ENCODE measurements at places on chromosomes 3 and 15.

DNA sequence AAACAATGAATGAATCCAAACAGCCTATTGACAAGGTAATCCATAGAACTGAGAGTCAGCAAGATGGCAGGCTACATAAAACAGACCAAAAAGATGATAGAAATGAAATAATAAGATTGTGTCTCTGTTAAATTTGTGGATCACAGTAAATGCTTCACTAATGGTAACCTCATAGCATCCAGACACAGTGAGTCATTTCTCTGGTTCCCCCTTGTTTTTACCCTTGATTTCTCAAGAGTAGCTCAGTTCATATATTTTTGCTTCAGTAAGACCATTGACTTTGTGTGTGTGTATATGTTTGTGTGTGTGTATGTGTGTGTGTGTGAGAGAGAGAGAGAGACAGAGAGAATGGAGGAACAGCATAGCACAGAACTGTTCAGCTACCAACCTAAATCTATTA lies 546.9 kb downstream of the RBMS3 start:
- DNase-seq: no peak

- DNase-seq: no peak
Observed at GRCh38 chr3:98884675-98885371, 16.7 kb downstream of the DCBLD2 start.

DNA sequence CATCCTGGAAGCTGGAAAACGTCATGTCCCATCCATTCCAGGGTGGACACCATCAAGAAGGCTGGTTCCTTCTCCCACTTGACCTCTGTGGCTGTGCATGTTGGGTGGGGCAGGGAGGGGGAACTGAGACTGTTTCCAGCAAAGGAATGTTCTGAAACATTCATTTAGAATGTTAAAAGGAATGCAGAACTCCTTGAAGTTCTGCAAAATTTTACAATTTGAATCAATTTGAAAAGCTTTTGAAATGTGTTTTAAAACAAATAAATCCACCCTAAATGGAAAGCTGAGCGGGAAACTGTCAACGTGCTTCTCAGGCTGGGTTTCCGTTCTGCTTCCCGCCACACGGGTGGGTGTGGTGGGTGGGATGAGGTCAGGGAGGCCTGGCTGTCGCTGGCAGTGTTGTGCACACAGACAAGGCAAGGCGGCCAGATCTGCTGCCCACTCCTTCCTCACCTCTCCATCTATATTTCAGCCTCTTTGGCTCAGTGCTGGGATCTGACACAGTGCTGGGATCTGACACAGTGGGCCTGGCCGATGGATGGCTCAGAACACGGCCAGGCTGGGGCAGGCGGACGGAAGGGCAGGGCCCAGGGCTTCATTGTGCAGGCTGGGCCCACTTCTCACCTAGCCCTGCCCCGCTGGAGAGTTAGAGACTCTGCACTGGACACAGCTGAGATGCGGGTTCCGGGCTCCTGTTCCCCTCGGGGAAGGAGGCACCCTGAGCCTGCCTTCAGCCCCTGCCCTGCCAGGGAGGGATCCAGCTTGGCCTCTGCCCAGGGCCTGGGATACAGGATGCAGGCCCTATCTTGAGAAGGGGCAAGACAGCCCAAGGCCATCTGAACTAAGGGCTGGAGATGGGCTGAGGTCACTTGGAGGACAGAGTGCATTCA lies 110.4 kb downstream of the TMEM266 start:
- DNase-seq: no peak

DNA sequence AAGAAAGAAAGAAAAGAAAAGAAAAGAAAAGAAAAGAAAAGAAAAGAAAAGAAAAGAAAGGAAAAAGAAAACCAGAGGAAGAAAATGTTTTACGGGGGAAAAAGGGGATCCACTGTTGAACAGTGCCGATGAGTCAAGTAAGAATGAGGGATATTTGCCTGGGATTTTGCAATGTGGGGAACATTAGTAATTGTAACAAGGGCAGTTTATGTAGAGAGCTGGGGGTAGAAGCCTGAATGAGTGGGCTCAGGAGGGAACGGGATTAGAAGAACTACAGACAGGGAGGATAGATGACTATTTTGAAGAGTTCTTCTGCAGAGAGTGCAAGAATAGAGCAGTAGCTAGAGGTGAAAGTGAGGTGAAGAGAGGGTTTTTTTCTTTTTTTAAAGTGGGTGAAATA lies 28.7 kb downstream of the GATM start:
- no peak for DNase-seq

DNA sequence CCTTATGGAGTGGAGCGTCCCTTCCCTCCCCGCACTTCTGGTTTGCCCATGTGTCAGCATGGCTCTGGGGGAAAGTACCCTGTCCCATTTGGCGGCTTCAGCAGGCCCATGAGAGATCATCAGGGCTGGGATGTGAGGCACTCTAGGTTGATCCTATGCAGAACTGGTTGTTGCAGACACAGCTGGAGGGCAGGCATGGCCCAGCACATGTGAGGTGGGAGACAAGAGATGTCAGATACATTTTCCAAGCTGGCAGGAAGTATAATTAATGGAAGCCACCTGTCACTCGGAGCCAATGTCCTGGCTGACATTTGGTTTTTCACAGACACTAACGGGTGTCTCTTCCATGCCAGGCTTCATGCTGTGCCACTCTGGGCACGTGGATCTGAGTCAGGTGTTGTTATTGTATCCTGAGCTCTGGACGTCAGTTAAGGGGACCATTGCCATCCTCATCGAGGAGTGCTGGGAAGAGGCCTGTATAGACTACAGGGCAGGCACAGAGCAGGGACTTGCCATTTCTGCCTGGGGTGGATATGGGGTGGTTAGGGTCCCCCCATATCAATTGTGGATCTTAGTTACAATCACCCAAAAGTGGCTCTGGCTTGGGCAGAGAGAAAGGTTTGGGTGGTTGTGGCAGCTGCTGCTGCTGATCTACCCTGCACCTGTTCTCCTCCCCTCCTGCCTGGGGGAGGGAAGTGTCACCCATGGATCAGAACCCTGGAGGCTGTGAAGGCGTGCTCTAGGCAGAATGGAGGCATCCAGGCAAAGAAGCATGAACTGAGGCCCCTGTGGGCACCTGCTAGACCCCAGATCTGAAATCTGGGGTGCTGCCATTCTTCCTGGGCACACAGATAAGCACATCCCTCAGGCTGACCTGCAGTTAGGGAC lies 140.7 kb downstream of the FBLN2 start:
- DNase-seq: no peak

DNA sequence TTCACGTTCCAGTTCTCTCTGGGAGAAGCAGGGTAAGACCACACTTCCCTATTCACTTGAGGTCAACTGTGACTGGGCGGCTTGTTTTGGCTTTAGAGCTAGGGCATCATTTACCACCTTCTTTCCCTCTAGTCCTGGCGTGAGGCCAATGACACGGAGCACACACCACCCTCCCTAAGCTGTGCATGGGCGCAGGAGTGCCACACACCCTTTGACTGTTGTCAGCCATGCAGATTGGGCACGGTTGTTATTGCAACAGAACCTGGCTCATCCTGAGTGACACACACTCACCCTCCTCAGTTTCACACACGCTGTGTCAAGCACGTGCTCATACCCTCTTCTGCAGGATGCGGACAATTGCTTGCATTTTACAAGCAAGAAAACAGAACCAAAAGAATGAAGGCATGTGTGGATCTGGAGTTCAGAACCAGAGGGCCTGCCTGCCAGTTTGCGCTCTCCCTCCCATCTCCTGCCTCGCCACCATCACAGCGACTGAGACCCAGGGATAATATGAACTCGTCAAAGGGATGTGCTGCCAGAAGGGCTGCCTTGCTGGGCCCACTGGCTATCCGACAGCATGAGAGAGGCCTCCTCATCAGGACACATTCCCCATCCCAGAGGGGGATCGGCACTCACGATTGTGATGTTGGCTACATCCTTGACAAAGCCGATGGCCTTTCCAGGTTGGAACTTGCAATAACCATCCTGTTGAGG lies 17.6 kb downstream of the CTSH start:
- DNase-seq: no peak

DNA sequence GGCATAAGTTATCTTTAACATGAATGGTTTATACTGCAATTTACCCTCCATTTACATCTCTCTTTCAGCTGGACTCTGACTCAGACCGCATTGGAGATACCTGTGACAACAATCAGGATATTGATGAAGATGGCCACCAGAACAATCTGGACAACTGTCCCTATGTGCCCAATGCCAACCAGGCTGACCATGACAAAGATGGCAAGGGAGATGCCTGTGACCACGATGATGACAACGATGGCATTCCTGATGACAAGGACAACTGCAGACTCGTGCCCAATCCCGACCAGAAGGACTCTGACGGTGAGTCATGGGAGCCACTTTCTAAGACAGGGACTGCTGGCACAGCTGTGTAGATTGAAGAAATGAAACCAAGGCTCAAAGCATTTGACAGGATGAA lies 11.6 kb downstream of the THBS1 start:
- no peak for DNase-seq

DNA sequence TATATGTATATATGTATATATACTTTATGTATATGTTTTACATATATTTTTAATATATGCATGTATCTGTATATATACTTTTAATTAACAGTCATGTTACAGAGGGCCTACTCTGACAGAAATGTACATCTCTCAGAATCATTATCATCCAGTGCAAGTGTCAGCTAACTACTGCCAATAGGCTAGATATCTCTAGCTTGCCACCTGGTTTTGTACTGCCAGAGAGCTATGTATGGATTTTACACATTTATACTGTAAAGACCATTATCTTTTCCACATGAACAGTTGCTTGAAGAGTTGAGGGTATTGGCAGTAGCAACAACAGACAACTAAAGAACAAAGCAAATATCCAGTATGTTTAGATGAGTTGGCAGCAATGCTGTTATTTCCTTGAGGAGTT lies 99.7 kb upstream of the VGLL3 start:
- no peak for DNase-seq

DNA sequence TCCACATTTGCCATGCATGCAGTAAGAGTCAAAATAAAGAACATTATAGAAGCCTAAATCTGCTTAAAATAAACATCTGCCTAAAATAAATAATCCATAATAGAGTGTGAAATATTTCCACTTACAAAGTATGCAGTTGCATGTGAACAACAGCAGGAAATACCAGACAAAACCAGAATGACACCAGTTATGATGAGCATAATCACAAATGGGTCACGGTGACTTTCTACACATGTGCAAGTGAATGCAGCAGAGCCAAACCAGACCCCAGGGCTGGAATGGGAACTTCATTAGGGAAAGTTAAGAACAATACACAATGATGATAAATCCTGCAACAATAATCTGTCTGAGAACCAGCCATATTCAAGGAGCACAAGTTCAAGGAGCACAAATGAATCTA lies 615.5 kb downstream of the ROBO2 start:
- no peak for DNase-seq

DNA sequence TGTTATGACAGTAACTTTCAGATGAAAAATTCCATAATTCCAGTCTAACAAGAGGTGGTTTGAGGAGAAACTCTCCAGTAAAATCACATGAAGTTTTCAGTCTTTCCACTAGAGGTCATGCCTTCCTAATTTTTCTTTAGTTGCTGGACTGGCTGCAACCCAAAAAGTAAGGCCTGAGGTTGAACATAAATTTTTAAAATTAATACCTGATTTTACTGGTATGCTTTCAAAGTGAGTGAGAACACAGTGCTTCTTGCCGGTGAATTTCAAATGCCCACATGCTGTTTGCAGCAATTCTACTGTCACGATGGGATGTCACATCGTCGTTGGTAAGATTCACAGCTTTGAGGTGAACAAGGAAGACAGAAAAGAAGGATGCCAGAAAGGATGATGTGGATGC lies 89.0 kb upstream of the FGF12 start:
- DNase-seq: no peak

DNA sequence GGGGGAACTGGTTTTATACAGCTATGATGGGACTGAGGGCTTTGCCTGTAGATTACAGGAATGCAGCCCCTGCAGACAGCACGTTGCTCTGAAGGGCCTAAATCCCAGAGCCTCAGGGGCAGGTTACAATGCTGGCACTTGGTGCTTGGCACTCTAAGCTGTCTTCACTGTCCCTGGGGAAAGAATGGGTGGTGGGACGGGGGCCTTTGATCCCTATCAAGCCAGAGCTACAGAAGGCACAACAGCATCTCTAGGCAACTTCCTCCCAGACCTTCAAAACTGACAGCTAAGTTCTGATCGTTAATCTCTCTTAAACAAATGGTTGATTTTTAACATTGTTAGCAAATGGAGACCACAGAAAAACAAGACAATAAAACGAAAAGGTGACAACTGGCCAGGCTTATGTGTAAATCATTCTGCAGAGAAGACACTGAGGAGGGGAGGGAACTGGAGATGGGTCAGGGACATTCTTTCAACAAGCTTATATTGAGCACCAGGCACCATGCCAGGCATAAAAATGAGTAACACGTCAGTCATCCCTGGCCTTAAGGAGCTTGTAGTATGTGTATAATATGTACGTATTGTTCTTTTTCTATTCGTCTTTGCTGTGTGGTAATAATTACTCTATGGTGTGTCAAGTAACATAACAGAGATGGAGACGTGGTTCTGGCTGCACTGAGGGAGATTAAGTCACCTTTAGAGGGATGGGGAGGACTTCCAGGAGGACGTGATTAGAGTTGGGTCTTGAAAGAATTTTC lies 49.1 kb downstream of the CA12 start:
- no peak for DNase-seq

DNA sequence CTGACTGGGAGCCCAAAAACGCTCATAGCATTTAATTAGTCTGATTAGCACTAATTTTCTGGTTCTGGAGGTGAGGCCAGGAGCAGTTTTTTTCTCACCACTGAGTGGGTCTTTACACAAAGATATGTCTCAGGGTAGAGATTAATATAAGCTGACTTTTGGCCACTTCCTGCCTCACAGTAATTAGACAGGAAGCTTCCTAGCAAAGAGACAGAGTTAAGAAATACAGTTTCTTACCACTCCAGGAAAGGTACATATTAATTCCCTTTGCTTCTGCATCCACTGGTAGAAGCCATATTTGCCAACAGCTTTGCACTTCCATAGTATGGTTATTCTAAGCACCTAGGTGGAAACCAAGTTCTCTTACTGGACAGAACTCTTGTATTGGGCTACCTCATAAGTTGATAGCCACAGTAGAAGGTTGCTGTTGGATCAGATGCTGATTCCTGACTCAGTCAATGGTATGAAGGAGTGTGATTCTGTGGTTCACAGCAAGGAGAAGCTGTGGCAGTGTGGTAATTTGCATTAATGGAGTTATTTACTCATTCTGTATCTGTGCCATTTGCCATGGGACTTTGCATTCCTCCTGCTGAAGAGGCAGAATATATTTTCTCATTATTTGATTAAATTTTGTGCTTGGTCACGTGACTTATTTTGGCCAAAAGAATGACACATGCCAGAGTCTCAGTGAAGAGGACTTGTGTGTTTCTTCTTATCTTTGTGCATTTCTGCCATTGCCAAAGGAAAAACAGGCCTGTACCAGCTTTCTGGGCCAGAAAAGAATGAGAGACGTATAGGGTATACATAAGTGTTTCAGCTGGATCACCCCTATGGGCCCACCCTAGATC lies 17.5 kb upstream of the ZBTB20 start:
- DNase-seq: no peak

Data from stimulated activated CD8-positive, alpha-beta memory T cell treated with anti-CD3 and anti-CD28 coated beads, Interleukin-2, amount 100 ng/mL, for 48 hours (primary cell).